ENCODE measurements at places on chromosomes 7 and 10.

- DNase-seq, result no peak
Observed at GRCh38 chr7:98681951-98682350, 64.9 kb downstream of the NPTX2 start.

DNA sequence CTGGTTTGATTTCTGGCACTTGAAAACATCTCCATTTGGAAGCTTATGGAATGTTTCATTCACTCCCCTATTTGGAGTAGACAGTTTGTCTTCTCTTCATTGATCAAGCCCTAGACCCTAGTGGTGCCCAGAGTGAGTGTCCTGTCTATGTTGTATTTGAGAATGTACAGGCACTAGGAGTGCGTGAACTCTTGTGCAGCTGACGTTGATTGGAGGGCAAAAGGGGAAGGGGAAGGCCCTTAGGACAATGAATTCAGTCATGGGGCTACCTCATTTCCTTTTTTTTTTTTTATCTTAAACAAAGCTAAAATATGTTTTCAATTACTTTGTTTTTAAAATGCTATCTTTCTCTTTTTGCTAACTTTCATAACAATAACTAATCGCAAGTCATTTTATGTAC lies 66.5 kb downstream of the ADD3 start:
- no peak for DNase-seq

GRCh38 chr7:70870349-70870748 lies 261.6 kb upstream of the GALNT17 start:
- DNase-seq, result no peak

GRCh38 chr10:22500656-22501340 lies 155.5 kb downstream of the SPAG6 start:
- DNase-seq, result no peak

DNA sequence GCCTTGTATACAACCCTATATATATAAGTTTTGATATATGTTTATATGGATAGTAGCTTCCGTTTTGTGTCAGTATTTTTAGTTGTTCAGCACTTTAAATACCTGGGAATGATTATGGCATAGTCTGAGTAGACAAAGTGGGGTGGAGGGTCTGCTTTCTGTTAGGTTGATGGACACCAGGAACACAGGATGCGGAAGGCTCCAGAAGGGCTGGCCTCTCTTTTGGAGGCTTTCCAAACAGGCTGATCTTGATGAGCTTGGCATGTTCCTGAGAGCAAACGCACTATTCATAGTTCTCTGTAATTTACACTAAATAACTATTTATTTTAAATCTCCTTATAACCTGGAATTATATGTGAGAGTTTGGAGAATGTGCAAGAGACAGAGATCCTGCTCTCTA lies 12.7 kb downstream of the AKR1E2 start:
- no peak for DNase-seq

DNA sequence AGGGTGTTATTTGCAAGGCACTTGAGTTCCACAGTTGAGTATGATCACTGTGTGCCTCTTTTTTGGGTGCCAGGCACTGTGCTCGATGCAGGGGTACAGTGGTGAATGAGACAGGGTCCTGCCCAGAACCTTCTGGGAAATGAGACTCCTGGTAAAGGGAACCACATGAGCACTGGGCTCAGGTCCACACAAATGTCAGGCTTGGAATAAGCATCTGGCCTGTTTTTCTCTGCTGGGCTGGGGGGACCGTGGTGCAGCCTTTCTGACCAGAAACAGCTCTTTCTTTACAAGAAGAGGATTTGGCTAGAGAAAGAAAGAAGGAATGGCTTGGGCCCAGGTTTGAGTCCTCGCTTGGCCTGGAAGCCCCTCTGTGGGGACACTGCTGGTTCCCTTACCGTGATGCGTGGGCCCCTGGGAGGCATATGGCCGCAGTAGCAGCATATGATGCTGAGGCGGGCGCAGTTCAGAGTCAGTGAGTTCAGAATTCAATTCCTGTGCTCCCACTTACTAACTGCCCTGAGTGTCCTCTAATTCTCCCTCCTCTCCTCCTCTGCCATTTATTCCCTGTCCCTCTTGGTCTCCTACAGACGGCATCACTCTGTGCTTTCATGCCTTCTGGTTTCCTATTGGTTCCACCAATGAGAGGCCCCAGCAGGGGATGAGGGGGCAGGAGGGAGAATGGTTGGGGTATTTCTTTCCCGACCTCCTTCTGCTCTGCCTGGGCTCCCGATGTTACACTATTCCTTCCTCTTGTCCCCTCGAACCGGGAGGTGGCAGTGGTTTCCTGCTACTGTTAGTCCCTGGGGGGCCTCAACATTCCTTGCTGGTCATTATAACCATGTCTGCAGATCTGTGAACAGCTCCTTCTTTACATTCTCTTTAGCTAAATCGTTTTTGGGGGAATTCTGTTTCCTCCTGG lies 9.6 kb upstream of the KCP start:
- DNase-seq, result no peak

DNA sequence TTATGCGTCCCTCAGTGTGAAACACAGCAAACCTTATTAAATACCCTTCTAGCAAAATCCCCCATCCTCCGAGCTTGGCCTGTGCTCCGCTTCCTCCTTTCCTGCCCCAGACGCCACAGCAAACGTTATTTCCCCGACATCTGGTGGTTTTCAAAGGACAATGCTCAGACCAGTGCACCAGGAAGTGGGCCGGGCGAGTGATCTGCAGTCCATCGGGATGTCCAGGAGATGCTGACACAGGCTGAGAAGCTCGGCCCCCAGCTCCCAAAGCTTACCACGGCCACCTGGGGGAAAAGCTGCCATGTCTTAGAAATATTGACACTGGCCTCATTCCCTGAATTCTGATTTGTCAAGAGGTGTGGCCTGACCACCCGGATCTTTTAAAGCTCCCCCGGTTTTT lies 129.5 kb downstream of the PTPRN2 start:
- DNase-seq, result no peak

GRCh38 chr7:128270826-128271272 lies 29.8 kb downstream of the LEP start:
- DNase-seq, result no peak
